NCI-H1105 (cell line): ENCODE measurements at places on chromosomes 5 and 9.
A peak's percentile ranks its signal among the peaks of the same experiment; 100 is the strongest.

DNA sequence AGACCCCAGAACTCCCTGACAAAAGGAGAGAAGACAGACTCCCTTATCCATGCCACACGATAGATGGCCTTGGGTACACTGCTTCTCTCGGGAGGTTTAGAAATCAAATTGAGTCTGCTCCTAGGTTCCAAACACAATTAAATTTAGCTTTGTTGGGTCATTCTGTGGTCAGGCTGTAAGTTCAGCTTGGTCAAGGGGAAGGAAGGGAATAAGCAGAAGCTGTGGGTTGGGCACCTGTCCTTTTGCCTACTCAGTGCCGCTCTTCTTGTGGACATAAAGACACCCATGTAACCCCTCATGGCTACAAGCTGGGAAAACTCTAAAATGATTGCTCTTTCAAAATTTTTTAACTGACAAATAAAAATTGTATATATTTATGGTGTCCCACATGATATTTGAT, 19.1 kb upstream of the AK3 start:
- DNase-seq = no peak

DNA sequence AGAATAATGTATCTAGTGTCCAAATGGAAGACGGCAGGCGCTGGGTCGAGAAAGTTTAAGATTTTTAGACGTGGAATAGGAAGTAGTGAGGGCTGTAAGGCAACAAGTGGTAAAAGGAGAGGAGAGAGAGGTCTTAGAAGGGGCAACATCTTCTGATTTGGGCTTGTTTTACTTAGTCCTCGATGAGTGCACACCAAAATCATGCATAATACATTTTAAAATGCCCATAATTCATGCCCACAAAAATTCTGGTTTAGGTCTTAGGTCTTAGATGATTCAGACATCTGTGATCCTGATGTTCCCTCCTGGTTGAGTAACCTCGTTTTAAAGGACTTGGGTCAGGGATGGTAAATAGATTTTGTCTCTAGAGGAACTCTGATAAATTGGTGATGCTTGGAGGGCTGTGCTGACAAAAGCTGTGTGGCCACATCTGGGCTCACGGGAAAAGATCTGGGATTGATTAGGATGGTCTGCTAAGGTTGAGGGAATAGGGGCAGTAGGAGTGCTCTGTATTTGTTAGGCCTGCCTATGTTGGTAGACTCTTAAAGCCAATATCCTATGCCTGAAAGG, 476.3 kb downstream of the CCDC171 start:
- no peak for DNase-seq

DNA sequence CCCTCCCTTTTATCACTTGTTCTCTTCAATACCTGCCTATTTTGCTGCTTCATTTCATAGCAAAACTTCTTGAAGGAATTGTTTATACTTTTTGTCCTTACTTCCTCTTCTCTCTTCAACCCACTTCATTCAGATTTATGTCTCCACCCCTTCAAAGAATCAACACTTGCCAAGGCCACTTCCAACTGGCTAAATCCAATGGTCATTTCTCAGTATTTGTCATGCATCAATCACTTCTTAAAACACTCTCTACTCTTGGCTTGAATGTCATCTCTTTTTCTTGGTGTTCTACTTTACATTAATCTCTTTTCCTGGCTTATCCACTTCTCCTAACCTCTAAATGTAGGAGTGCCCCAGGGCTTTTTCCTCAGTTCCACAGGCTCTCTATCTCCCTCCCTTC, 8.3 kb upstream of the FCHO2 start:
- DNase-seq = no peak

- no peak for DNase-seq
Observed at GRCh38 chr9:78900500-78900899, 603.6 kb downstream of the PSAT1 start.

DNA sequence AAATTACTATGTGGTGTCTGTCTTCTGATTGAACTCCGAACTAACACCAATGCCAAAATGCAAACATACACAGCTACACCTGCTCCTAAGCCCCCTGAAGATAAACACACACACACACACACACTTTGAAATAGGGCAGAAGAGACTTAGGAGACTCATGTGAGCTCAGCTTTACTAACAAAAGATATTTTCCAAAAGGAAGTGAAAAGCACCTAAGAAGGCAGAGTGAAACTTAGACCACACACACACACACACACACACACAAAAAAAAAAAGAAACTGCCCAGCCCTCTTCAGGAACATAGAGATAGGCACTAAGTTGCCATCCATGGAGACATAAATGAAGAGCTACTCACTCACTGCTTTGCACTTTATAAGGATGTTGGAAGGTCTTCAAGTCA, 45.2 kb upstream of the APC start:
- DNase-seq = no peak

DNA sequence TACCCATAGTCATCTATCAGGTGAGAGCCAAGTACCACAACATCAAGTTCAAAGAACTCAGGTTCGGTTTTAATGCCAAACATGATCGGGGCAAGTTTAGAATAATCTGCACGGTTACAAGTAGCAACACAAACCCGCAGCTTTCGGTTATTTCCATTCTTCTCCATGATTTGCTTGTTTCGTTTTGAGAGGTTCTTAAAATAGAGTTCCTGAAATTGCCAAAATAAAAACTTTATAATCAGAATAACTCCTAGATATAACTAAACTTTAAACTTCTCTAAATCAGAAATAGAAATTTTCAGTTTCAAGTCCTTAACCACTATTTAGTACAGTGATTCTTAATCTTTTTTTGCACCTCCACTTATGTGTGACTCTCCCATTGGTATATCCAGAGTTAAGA, 9.1 kb downstream of the GNE start:
- no peak for DNase-seq

DNA sequence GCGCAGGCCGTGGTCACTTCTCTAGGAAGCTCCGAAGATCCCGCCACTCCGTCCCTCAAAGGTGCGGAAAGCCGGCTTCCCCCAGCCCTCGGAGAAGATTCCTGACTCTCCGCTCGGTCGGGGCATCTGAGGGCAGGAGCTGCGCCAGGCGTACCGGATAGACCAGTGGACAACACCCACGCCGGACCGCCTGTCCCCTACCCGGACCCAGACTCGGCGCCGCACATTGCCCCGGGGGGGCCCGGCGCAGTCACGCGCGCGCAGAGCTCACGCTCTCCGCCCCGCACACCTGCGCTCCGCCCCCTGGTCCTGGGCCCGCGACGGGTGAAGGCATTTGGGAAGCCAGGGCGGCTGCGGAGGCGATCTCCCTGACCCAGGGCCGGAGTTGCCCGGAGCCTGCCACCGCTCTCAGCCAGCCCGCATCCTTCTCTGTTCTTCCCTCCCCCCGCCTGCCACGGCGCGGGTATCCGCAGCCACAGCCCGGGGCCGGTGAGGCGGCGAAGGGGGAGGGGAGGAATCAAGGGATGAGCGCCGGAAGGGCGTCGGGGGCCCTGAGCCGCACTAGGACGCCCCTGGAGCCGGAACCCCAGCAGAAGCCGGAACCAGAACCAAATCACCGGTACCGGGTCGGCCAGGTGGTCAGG, 448 bp downstream of the RELL2 start:
- no peak for DNase-seq

GRCh38 chr9:97906236-97906831, 16.0 kb downstream of the TRMO start:
- DNase-seq = no peak

DNA sequence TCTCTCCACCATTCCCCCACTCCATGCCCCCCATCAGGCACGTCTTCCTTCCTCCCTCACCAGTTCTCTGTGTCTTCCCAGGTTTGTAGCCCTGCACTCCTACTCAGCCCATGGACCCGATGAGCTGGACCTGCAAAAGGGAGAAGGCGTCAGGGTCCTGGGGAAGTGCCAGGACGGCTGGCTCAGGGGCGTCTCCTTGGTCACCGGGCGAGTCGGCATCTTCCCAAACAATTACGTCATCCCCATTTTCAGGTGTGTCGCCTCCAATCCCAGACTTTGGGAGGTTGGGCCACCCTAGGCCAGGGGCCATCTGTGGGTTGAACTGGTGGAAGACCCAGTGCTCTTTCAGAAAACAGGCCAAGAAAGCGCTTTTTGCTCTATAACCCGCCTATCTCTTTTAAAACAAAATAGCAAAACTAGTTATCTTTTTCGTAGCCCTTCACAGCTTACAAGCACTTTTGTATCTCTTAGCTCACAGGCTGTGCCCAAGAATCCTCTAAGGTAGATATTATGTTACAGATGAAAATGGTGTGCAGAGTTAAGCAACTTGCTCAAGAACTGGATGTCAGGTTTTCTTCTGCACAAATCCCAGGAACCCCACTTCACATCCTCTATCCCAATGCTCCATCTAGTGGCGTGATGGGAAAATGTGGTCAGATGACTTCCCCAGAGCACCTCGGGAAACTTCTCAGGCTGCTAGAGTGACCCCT, 56.2 kb downstream of the PLAC8L1 start:
- DNase-seq = peak; percentile 24

DNA sequence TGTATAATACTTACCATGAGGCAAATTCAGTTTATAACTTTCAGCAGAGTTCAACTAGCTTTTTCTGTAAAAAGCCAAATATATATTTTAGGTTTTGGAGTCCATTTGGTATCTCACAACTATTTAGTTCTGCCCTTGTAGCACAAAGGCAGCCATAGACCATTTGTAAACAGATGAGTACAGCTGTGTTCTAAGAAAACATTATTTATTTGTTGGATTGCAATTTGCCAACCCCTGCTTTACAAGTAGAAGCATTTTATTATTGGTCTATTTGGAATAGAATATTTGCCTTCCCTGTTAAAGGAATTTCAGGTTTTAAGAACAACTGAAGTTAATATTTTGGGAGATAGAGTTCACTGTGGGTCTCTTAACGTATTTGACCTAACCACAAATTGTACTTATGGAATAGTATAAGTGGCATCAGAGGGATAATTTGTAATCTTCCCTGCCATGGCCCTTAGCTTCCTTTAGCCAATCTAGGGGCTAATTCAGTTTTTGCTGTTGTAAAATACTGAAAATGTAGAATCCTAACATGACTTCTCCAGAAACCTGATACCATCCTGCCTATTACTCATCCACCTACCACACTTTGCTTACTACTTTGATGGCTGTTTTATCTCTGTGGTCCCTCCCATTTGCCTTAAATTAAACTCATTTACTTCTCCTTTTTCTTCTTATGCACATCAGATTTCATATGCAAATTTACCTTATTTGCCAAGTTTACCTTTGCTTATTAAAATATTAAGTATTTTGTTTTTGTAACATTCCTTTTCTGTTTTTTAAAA, 109.2 kb downstream of the DMXL1 start:
- no peak for DNase-seq

DNA sequence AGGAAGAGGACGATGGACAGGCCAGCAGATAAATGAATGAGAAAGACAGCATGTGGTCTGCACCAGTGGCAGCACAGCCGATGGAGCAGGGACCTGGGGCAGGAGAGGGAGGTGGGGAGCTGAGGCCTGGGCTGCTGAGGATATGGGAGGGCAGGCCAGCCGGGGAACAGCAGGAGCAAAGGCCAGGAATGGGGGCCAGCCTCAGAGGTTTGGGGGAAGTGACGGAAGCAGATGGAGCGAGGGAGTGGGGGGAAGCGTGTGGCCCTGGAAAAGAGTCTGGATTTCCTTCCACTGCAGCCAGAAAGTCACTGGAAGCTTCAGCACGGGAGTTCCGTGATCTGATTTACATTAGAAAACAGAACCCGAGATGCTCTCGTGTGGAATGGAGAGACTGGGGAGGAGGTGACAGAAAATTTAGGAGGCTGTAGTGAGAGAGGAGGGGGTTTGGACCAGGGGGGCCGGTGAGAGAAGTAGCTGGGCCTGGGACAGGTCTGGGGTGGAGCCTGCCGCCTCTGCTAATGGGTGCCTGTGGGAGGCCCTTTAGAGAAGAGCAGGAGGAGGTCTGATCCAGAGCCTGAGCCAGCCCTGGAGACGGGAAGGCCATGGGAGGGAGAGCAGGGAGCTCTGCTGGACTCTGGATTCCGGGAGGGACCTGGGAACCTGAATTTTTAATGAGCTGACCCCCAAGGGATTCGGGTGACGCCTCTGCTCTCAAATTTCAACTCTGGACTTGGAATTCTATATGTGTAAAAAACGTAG, 65.4 kb downstream of the TSPAN17 start:
- no peak for DNase-seq

- no peak for DNase-seq
Observed at GRCh38 chr5:177972613-177973012, 23.4 kb downstream of the PROP1 start.

GRCh38 chr5:68172314-68172713, 43.2 kb upstream of the PIK3R1 start:
- DNase-seq = no peak

DNA sequence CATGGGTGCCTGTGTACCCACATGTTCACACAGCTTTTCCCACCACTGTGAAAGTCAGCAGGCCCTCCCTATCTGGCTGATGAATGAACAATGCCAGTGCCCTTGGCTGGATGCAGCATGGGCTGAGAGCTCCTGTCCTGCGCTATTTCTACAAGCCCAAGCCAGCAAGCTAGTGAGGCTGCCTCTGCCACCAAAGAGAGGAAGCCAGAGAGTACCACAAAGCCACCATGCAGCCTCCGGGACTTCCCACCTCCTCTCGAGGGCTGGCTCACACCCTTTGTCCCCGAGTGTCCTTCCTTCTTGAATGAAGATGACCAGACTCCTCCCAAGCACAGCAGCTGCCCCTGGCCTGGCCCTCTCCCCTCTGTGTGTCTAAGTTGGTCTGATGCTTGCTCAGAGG, 76.5 kb downstream of the SH3PXD2B start:
- no peak for DNase-seq

DNA sequence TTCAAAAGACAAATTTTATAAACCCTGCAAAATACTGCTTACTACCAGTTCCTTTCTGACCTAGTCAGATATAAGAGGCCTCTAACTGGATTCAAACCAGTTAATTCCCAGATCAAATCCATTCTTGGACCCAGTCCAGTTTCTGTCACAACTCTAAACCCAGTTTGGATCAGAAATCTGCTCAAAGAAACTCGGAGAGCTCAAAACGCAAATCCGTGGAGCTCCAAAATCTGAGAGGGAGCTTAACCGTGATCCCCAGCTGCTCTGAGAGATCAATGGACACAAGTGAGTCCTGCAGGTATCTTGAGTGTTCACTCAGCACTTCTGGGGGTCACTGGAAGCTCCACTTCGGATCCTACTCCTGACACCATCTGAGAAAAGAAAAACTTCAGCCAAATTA, 348.1 kb upstream of the PTGER4 start:
- no peak for DNase-seq
